ENCODE measurements at places on chromosomes 16 and 17. TPM values are rescaled to one million over a fixed set of nuclear protein-coding genes. Genes with fewer than 3 reads are reported as not detected.

DNA sequence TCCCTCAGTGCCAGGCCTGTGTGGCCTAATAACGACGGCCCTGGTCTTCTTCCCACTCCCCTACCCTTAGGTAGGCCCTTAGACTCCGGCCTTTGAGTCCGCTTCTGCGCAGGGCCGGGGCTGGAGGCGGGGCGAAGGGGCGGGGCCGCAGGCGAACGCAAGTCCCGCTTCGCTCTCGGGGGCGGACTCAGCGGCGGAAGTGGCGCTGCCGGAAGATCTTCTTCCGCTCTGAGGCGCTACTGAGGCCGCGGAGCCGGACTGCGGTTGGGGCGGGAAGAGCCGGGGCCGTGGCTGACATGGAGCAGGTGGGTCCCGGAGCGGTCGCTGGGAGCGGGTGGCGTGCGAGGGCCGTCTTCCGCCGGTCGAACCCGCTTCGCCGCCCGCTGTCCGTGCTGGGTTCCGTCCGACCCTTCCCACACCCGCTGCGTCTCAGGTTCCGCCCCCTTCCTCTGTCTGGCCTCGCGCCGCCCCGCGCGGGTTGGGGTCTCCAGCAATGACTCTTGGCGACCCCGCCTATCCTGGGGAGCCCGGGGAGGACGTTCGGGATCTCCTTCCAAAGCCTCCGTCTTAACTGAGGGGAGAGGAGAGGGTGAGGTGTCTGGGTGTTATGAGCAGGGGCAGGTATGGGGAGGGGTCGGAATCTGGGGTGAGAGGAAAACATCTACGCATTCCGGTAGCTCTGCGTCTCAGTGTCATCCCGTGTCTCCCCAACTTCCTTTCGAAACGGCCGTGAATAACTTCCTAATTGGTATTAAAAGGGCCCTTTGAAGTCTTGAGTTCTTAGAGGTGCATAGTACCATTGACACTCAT is at the start of gene STARD3:
Gene STARD3, plus strand, starts transcription at position 218 of the 810 bp plus-strand sequence. CDS start 16,388 bp downstream, outside the sequence.
- peak; percentile 70 for DNase-seq

GRCh38 chr17:78357672-78358537 is 2.0 kb downstream of the SOCS3 start:
- no peak for DNase-seq

GRCh38 chr16:73506568-73507056 is 458.7 kb upstream of the ZFHX3 start:
- no peak for DNase-seq

DNA sequence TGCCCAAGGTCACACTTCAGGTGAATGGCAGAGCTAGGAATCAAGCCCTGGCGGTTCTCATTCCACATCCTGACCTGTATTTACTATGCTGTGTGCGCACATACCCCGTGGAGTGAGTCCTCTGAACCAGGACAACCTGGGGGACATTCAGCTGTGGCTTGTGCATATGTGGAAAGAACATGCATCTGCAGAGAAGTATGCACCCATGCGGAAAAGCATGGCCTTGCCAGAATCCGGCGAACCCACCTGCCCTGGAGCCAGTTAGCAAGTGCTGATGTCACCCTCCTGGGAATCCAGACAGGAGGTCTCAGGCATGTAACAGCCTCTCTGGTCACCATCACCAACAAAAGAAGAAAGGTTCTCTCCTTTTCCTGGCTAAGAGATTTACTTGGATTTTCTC is 1.9 kb downstream of the RASL10B start:
- peak; percentile 36 for DNase-seq

Gene ADGRG3
- not detected for total RNA-seq

DNA sequence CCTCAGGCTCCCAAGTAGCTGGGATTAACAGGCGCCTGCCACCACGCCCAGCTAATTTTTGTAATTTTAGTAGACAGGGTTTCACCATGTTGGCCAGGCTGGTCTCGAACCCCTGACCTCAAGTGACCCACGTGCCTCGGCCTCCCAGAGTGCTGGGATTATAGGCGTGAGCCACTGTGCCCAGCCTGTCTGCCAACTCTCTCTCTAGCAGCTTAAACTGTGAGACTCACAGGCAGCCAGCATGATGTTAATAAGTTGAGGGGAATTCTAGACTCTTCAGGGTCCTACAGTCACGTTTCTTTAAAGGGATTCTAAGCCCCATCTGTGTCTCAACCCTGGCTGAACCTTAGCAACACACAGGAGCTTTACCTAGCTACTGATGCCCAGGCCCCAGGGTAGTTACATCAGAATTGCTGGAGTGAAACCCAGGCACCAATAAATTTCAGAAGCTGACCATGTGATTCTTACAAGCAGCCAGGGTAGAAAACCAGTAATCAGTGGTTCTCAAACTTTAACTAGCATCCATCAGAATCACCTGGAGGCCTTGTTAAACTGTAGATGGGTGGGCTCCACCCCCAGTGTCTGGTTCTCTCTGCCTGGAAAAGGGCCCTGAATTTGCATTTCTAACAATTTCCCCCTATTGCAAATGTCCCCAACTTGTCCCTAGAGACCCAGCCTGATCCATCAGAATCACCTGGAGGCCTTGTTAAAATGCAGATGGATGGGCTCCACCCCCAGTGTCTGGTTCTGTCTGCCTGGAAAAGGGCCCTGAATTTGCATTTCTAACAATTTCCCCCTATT is 30.7 kb downstream of the GPRC5B start:
- peak; percentile 89 for DNase-seq

DNA sequence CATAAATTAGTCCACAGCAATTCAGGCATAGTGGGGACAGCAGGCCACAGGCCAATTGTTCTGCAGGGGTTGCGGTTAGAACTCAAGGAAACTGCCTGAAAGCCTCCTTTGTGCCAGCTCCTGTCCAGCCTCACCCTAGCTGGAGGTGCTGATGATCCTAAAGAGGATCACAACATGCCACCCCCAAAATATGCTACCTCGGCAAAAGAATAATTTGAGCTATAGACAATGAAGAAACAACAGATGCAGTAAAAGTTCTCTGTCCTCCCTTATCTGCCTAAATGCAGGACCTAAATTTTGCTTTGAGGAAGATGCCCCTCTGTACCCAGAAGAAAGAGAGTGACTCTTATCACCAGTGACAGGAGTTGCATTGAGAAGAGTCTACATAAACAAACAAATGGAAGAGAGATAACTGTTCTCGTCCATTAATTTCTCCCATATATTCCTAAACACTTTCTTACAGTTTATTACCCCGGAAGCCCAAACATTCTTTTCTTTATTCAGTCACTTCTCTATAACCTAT is 14.7 kb downstream of the ALOX15 start:
- no peak for DNase-seq

- no peak for DNase-seq
Observed at GRCh38 chr17:48903401-48903800, 4.8 kb upstream of the UBE2Z start.

Gene ZNF689
- total RNA-seq, result 4.0 TPM

Gene DPEP2
- total RNA-seq, result not detected

Gene MC1R
- total RNA-seq, result 9.3 TPM

GRCh38 chr17:79806863-79807720 is 10.2 kb upstream of the CBX8 start:
- DNase-seq, result no peak

GRCh38 chr16:20253825-20254224 is 73.5 kb downstream of the GP2 start:
- no peak for DNase-seq

Gene FBXW10
- not detected for total RNA-seq

- DNase-seq, result no peak
Observed at GRCh38 chr16:80602894-80603293, 62.1 kb downstream of the DYNLRB2 start.

DNA sequence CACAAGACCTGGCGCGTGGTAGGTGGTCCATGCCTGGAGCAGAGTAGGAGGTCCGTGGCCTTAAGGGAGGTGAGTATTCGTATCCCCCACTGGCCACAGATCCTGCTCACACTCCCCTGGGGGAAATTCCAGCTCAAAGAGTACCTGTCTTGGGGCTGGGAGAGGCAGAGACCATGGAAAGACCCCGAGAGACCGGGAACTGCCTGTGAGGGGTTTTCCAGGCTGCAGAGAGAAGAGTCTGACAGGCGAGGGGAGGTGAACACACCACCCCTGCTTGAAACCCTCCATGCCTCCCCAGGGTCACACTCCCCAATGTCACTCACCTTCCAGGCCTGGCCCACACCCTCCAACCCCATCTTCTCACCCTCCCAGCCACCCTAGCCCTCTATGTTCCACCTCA is 12.6 kb upstream of the SNN start:
- DNase-seq, result no peak

Gene LRRC37A3
- 7.6 TPM for total RNA-seq

Gene SHCBP1
- total RNA-seq, result 0.85 TPM

Gene CA7
- total RNA-seq, result not detected

- no peak for DNase-seq
Observed at GRCh38 chr17:79545251-79546005, 65.4 kb downstream of the RBFOX3 start.

GRCh38 chr17:63132459-63132911 is 166.4 kb downstream of the TANC2 start:
- DNase-seq, result no peak

DNA sequence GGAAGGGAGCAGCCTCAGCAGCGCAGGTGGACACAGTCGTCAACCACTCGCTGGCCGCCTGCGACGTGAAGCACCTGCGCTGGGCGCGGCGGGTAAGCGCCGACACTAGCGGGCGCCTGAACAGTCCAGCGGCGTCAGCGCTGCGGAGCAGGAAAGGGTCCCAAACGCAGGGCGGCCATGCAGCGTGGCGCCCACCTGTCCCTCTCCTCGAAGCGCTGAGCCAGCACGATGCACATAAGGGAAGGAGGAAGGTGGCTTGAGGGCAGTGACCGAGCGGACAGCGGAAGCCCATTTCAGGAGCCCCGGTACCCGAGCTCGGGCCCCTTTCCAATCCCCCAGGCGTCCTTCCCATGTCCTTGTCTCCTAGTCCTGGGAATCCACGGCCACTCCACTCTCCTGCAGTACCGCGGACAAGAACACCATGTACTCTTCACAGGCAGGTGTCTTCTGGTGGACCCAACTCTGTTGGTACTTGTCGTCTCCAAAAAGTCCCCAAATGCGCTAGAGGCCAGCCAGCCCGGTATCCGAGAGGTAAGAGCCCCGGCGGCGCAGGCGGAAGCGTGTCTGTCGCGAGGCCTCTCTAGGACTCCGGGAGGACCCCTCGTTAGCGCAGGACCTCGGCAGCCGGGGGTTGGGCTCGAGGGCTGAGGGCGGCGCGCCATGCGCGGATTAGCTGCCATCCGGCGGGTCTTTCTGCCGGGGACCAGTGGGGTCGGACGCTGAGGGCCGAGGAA is 14.4 kb downstream of the ZNF232 start:
- no peak for DNase-seq

DNA sequence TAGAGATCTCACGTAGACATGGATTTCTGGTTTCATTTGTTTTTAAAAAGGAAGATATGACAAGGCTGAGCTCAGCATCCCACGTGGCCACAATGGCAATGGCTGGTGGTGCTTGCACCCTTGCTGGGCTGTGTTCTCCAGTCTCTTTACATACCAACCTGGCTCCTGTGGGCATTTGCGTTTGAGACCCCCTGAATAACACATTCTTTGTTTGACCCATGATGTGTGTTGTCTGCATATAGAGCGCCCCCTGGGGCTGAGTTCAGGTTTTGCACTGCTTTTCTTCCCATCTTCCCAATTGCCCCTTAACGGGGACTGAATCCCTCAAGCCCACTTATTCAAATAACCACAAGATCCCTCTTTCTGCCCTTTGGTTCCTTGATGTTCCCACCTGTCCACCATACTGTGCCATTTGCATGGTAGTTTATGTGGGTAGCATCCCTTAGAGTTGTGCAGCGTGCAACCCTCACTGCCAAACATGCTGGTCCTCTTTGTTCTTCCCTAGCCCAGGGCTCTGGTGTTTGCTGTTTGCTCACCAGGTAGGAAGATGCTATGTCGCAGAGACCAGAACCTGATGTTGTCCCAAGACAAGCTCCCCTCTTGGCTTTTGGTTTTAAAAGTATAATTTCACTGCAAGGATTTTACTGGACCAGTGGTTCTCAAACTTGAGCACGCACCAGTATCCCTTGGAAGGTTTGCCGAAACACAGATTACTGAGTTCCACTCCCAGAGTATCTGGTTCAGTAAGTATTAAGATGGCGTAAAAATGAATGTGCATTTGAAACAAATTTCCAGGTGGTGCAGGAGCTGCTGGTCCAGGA is 38.5 kb upstream of the NKD1 start:
- peak; percentile 7 for DNase-seq

DNA sequence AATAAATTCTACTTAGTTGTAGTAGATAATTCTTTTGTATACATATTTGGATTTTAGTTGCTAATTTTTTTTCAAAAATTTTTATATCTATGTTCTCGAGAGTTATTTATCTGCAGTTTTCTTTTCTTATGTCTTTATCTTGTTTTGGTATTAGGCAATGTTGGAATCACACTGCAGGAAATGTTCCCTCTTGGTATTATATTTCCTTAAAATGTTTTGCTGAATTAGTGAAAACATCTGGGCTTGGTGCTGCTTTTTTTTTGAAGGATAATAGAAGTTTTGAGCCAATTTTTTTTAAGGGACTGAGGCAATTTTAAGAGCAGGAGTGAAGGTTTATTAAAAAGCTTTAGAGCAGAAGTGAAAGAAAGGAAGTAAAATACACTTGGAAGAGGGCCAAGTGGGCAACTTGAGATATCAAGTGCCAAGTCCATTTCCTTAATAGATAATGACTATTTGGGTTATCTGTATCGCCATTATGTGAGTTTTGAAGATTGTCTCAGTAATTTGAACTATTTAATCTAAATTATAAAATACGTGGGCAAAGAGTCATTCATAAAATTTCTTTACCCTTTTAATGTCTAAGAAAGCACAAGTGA is 1390.1 kb upstream of the CDH8 start:
- no peak for DNase-seq

- peak; percentile 35 for DNase-seq
Observed at GRCh38 chr17:63445571-63445953, 544 bp downstream of the CYB561 start.

DNA sequence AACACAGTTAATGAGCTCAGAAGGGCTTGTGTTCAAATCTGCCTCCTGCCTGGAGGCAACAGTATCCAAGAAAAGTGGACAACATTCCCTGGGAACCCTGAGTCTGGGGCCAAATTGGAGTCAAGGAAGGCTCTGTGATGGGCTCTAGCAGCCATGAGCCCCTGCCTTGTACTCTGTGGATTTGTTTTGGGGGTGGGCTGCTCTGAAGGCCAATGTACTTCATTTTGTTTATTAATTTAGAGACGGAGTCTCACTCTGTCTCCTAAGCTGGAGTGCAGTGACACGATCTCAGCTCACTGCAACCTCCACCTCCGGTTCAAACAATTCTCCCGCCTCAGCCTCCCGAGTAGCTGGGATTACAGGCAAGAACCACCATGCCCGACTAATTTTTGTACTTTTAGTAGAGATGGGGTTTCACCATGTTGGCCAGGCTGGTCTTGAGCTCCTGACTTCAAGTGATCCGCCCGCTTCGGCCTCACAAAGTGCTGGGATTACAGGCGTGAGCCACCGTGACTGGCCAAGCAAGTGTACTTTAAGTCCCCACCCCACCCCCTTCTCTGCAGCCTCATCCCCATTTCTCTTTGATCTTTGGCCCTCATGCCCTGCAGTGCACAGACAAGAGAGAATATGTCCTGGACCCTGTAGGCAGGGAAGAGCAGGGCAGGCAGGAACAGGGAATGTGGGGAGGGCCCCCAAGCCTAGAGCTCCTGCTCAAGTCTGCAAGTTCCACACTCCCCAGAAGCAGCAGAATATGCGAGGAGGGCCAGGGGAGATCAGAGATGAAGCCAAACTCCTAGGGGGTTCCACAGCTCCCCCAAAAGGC is 2.7 kb upstream of the GIP start:
- DNase-seq, result no peak

GRCh38 chr16:46568472-46569230 is 52.5 kb downstream of the SHCBP1 start:
- no peak for DNase-seq

- DNase-seq, result no peak
Observed at GRCh38 chr17:12769981-12770380, 19.3 kb upstream of the ARHGAP44 start.

Data from renal cortical epithelial cell (primary cell).